ENCODE measurements at places on chromosomes 11 and 22.

DNA sequence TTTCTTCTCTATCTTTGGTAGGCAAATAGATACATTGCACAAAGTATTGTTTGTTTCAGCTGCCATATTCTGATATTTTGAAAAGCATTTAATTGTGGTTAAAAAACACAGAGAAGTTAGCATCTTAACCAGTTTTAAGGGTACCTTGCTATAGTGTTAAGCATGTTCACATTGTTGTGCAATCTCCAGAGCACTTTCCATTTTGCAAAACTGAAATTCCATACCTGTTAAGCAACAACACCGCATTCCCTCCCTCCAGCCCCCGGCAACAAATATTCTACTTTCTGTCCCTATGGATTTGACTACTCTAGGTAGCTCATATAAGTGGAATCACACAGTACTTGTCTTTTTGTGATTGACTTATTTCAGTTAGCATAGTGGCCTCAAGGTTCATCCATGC is 33.9 kb downstream of the CNTF start:
- DNase-seq, result no peak

DNA sequence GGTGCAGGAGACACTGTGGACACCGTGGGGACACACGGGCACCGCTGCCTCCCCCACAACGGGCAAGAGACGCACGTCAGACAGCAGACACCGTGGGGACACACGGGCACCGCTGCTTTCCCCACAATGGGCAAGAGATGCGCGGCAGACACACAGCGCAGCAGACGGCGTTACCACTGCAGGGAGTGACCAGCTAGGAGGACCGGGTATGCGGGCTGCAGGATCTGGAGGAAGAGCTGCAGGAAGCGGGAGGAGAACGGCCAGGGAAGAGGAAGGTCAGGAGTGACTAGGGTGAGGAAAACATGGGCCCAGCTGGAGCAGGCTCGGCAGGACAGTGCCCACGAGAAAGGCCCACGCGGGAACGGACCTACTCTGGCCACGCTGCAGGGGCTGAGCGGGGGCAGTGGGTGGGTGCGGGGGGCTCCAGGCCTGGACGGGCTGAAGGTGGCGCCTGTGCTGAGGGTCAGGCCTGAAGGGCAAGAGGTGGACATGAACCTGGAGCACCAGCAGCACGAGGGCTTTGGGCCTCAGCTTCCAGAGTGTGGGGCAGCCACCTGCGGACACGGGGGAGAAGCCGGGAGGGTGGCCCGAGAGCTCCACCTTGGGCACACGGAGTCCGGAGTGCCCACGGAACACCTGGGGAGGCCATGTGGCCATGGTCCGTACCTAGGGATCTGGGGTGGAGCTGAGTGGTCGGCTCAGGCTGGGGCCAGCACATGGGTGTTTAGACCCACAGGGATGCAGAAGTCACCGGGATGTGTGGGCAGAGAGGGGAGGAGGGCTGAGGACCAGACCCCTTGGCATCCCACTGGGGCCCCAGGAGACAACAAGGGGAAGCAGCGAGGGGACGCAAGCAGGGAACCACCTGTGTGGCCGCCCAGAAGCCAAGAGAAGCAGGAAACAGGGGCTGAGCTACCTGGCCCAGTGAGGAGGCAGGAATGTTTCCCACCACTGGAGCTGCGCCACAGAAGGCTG is 16.5 kb downstream of the TOLLIP start:
- DNase-seq, result no peak

DNA sequence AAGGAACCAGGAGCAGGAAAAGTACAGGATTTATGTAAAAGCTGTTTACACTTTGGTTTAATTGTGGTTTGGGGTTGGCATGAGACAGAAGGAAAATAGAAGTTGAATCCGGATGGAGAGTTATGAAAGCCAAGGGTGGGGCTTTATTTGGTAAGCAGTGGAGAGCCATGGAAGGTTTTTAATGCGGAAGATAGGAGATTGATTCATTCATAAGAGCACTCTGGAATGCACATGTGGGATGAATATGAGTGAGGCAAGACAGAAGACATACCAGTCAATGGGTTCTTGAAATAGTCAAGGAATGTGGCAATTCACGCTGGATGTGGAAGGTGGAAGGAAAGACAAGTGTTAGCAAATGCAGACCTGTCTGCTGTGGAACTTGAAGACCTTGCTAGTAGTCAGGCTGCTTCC is 9.3 kb upstream of the GLB1L3 start:
- DNase-seq, result no peak

- no peak for DNase-seq
Observed at GRCh38 chr11:46527591-46528130, 66.2 kb downstream of the AMBRA1 start.

GRCh38 chr11:68965901-68966853 is 14.6 kb downstream of the MRGPRD start:
- DNase-seq, result no peak

GRCh38 chr22:38125751-38126201 is 15.3 kb upstream of the BAIAP2L2 start:
- DNase-seq, result no peak

DNA sequence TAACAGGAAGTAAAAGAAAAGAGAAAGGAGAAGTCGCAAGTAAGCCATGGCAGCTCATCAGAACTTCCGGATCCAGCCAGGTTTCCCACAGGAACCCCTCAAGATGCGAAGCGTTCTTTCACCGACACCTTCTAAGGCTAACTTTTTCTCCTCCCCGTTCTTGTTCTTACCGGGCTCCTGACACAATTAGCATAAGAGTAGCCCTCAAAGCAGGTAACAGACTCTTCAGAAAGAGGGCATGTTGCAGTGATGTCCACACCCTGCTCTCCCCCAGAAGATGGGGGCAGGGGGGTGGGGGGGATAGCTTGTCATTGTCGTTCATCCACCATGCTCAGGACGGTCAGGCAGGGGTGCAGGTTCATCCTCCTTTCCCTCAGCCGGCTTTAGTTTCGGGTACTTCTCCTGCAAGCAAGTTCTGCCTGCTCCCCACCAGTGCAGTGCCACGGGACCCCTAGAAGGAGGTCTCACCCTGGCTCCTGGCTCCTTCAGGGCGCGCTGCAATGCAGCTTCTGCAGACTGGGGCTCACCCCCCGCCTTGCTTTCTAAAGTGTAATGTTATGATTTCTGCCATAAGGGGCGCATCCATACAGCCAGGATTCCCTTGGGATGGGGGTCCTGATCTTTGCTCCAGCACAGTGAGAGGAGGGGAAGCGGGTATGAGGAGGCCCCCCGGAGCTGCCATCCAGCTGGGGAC is 2.3 kb downstream of the OPCML start:
- DNase-seq, result no peak

GRCh38 chr22:36926721-36927435 is 13.4 kb downstream of the CSF2RB start:
- no peak for DNase-seq

- DNase-seq, result no peak
Observed at GRCh38 chr11:111499483-111499882, 12.7 kb downstream of the BTG4 start.

DNA sequence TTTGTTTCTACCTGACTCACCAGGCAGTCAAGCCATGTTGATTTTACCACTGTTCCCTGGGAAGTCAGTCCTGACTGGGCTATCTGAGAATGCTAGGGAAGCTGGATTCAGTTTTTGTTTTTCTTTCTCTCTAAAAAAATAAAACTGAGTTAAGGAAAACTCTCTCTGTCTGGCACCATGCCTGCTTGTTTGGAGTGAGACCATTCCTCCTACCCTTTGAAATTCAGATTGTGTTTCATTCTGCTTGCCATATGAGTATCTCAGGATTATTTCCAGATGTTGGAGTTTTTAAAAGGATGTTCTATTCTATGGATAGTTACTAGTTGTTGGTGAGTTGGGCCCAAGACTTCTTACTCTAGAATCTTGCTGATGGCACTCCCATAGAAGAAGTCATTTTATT is 1917.0 kb downstream of the LRRC4C start:
- DNase-seq, result no peak

DNA sequence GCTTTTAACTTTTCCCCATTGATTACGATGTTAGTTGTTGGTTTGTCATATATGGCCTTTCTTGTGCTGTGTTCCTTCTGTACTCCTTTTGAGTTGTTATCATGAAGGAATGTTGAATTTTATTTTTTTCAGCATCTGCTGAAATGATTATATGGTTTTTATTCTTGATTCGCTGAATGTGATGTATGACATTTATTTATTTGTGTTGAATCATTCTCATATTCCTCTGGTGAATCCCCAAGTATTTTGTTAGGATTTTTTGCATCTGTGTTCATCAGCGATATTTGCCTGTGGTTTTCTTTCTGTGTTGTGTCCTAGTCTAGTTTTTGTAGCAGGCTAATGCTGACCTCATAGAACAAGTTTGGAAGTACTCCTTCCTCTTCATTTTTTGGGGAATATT is 78.2 kb downstream of the GGT1 start:
- DNase-seq, result no peak

- no peak for DNase-seq
Observed at GRCh38 chr22:33431300-33431699, 373.1 kb upstream of the SYN3 start.

- peak; percentile 47 for DNase-seq
Observed at GRCh38 chr11:117882311-117882905, 6.0 kb upstream of the FXYD6 start.

DNA sequence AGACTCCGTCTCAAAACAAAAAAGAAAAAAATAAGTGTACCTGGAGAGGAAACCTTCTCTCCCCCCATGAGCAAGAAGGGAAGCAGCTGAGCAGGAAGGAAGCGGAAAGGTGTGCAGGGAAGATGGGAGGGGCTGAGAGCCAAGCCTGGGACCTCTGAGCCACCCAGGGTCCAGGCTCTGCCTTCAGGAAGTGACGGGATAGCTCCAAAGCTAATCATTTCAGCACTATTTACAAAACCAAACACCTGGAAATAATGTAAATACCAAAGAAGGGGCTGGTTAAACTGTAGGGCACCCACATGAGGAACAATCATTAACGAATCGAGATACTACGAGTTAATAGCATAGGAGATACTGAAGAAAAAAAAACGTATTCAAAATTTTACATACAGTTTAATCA is 27.9 kb downstream of the ARRB1 start:
- no peak for DNase-seq

DNA sequence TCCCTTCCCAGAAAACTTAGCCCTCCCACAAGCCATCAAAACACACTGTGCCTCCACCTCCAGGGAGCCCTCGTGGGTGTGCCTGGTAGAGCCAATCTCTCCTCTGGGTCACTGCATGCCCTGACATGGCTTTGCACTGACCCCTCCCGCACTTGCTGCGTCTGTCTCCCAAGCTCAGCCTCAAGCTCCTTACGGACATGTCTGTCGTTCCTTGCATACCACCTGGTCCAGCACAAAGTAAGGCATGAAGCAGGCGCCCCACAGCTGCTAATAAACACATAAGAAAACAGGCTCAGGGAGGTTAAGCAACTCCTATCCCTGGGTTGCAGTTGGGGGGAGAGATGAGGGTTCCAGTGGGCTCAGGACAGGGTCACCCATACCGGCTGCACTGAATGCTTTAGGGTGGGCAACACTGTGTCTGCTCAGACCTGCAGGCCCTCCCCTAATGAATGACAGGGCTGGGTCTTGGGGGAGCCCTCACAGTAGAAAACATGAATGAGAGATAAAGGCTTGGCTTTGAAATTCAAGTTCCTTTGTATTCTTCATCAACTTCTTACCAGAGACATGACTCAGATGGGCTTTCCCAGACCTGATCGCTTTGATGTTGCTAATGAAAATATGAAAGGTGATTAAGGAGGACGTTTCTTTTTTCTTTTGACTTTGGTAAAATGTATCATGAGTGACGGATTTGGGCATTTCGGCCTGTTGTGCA is 38.0 kb downstream of the PHF21B start:
- DNase-seq, result no peak

DNA sequence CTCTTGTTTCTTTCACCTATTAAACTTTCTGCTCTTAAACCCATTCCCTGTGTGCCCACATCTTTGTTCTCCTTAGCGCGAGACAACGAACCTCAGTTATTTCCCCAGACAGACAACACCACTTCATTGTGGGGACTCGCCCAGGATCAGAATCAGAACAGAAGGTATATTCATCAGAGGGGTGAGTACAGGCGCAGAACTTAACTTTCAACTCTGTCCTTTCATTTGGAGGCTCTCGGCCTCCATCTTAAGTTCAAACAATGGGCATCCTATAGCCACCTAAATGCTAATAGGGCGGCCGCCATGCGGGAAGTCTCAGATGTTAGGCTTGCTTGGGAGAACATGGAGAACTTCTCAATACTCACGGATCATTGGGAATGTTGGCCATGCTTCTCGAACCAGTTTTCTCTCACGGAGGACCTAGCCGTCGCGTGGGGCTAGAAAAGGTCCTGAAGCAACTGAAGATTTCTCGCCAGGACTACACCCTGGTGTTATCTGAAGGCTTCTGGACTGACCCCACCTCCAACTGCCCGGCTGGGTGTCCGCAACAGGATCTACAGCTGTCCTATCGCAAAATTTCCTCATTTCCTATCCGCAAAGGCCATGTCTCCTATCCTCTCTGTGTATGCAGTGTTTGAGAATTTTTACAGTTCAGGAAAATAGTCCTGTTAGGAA is 13.4 kb upstream of the HYLS1 start:
- DNase-seq, result no peak

DNA sequence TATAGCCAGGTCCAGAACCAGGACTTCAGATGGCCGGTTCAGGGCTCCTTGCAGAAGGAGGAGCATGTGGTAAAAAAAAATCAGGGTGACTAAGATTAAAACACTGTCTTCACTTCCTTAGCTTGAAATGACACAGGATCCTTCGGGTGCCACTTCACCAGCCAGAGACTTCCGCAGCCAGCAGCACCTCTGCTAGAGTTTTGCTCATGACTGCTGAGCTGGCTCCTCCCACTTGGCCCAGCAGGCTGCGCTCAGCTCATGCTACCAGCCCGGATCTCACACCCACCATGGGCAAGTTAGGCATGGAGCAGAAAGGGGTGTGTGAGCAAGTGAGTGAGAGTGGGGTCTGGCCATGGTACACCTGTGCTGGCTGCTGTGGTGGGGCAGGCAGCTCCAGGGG is 6.6 kb upstream of the MS4A18 start:
- DNase-seq, result no peak

DNA sequence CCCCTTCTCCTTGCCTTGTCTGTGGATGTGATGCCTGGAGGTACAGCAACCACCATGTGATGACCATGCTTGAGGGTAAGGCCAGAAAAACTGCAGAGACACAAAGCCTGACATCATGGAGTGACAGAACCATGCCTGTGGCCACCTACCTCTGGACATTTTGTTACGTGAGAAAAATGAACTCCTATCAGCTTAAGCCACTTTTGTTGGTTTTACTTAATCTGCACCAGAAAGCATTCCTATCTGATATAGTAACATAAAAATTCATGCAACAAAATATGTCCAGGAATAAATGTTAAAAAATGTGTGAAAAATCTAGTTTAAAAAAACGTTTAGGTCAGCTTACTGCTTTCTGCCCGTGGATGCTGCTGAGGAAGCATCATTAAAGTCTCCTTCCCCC is 42.6 kb upstream of the P4HA3 start:
- DNase-seq, result no peak

- no peak for DNase-seq
Observed at GRCh38 chr22:30047364-30047738, 32.9 kb upstream of the HORMAD2 start.

DNA sequence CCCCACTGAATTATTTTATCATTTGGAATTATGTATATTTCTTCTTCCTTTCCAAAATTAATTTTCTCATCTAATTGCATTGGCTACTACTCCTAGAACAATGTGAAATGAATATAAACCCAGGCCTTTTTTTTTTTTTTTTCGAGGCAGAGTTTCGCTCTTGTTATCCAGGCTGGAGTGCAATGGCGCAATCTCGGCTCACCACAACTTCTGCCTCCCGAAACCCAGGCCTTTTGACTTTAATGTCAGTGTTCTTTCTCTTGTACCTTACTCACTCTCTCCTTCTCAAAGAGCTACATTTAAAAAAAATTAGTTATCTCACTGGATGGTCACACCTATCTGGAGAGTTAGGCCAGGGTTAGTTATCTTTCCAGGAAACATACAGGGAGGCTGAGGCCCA is 35.3 kb upstream of the LRRC32 start:
- no peak for DNase-seq

Measured in anterior cingulate cortex (tissue), 58 donors.